ENCODE measurements at places on chromosomes 1 and 21. TPM values are rescaled to one million over a fixed set of nuclear protein-coding genes. Genes with fewer than 3 reads are reported as not detected.

The PTP4A2 gene
- 147 TPM for total RNA-seq

The LAMC1 gene
- total RNA-seq, result 80.3 TPM

The PADI1 gene
- 57.3 TPM for total RNA-seq

The SPRR2B gene
- not detected for total RNA-seq

The TRIM62 gene
- total RNA-seq, result 34.5 TPM

The KRTAP12-2 gene
- 8.2 TPM for total RNA-seq

The MRPS6 gene
- 39.3 TPM for total RNA-seq

The TOMM20 gene
- 110 TPM for total RNA-seq

The FAAP20 gene
- total RNA-seq, result 18.8 TPM

The IL6R gene
- total RNA-seq, result 22.2 TPM

The CD5L gene
- total RNA-seq, result not detected

The ZNF593OS gene
- not detected for total RNA-seq

The ANXA9 gene
- 53.8 TPM for total RNA-seq

The PLA2G2F gene
- total RNA-seq, result 18.6 TPM

The LMO4 gene
- 50.0 TPM for total RNA-seq

The EPS8L3 gene
- total RNA-seq, result not detected

The SMIM1 gene
- total RNA-seq, result 3.4 TPM

The FGR gene
- total RNA-seq, result 3.0 TPM

The ATP1A2 gene
- total RNA-seq, result 6.9 TPM

The ST6GALNAC5 gene
- 2.8 TPM for total RNA-seq

The ACTL8 gene
- not detected for total RNA-seq

The CDA gene
- total RNA-seq, result 15.9 TPM

The ELOVL1 gene
- 425 TPM for total RNA-seq

The GUCA2B gene
- not detected for total RNA-seq

The RAP1GAP gene
- 1.5 TPM for total RNA-seq

The RAD54L gene
- total RNA-seq, result 2.3 TPM

The IQGAP3 gene
- total RNA-seq, result 5.7 TPM

The PHGDH gene
- 108 TPM for total RNA-seq

The GPR89A gene
- 29.6 TPM for total RNA-seq

The TMEM240 gene
- 1.0 TPM for total RNA-seq

The S100A7A gene
- total RNA-seq, result not detected

The SHE gene
- total RNA-seq, result 7.3 TPM

The TRIM67 gene
- total RNA-seq, result 0.38 TPM

The PLPPR4 gene
- total RNA-seq, result 7.2 TPM

The NEXN gene
- total RNA-seq, result 1.1 TPM

The BTBD19 gene
- 5.4 TPM for total RNA-seq

The SETD4 gene
- total RNA-seq, result 22.5 TPM

The CCDC185 gene
- not detected for total RNA-seq

The PRAMEF7 gene
- not detected for total RNA-seq

The LIN9 gene
- 4.4 TPM for total RNA-seq

All from suprapubic skin (tissue), 4 donors.